ENCODE measurements at places on chromosomes 7 and 10.

DNA sequence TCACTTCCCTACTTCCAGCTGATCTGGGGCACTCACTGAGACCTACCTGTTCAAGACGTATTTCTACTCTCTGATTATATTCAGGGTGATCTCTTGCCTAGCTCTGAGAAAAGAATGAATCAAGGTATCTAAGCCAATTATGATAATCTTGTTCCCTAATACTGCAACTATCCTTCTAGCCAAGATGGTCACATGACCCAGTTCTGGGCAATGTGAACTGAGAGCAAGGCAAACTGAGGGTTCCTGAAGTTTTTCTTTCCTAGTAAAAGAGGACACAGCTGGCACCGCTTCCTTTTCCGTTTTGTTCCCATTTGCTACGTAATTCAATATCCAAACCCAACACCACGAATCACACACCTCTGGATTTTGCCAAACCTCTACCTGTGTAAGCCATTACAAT is 5.9 kb upstream of the GPAM start:
- DNase-seq = no peak

GRCh38 chr7:138208864-138209263 is 132.6 kb downstream of the AKR1D1 start:
- no peak for DNase-seq

DNA sequence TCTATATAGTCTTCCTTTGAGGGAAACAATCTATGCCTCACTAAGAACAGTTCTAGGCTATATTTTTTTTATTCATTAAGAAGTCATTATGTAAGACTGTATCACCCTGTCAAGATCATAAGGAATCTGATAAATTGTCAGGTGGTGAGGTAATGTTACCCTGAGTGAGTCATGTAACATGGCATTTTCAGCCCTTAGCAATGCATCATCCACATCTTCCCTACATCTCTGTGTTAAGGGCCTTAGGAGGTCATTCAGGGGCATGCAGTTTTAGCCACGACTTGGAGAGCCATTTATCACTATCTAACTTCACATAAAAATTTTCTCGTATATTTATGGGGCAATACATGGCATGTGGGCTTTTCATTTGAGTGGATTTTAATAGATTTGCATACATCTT is 924.5 kb upstream of the MBL2 start:
- DNase-seq = no peak

DNA sequence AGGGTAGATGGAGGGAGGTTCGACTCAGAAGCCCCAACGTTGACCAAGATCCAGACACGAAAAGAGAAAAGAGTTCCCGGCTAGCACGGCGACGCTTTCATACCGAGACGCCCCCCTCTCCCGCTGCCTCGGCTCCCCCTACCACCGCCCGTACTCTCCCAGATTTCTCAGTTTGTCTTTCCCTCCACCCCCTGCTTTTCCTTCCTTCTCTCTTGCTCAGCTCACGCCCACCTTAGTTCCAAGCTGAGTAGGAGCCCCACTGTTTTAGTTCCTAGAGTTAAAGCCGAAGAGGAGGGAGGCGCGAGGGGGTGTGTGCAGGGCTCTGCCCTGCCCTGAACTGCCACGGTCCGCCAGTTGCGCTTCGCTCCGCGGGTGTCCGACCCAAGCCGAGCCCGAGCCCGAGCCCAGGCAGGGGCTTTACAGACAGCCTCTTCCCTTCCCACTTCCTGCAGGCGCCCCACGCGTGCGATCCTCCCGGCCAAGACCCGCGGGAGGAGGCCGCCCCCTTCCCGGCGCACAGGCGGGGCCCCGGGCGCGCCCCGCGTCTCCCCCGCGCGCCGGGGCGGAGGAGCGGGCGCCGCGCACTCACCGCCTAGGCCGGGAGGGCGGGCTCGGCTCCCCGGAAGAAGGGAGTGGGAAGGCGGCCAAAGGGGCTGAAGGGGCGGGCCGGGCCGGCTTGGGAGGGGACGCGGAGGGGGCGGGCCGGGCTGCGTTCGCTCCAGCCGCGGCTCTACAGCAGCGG is at the start of gene EPHB6:
EPHB6 (plus strand) TSS at position 705 of the 742 bp plus-strand sequence. CDS start 8,152 bp downstream, outside the sequence.
- peak; percentile 11 for DNase-seq

- DNase-seq = no peak
These were observed 20.7 kb downstream of the FGFR2 start for GRCh38 chr10:121577568-121577967.

- DNase-seq = no peak
These were observed 45.1 kb downstream of the ZNF33B start for GRCh38 chr10:42593284-42593683.

Data from AG09319 (cell line).